Naive B cell (primary cell): ENCODE measurements at places on chromosomes 4 and X. TPM values are rescaled to one million over a fixed set of nuclear protein-coding genes. Genes with fewer than 3 reads are reported as not detected.

GRCh38 chr4:122854447-122855352 lies 28.1 kb downstream of the FGF2 start:
- DNase-seq = no peak

DNA sequence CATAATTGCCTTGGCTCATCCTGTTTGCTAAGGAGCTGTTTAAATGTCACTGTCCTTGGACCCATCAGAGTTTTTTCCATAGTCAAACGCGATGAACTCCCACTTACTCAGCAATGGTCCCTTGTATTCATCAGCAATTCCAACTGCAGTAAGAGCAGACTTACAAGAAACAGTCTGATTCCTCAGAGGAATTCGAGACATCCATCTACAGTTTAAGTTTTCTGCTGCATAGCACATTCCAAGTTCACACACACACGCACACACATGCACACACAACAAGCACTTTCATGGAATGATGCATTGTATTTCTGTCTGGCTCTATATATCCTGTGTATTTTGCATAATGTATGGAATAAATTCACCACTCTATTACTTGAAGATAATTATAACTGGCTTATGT lies 32.7 kb upstream of the TMEM150C start:
- no peak for DNase-seq

DNA sequence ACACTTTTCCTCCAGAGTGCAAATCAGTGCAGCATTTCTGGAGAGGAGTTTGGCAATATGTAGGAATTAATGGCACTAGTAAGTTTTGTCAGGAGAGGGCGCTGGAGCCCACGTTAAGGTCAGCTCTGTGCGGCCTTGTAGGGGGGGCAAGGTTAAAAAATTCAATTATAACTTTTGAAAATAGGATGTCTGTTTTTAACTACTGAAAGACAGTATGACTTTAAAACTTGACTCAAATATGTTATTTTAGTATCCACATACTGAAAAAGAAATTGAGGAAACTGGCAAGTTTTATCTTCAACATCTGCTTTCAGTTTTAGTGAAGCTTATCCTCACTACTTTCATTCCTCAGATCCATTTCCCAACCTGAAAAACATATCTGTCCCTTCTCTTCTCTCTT lies 30.9 kb upstream of the HSD17B13 start:
- no peak for DNase-seq

DNA sequence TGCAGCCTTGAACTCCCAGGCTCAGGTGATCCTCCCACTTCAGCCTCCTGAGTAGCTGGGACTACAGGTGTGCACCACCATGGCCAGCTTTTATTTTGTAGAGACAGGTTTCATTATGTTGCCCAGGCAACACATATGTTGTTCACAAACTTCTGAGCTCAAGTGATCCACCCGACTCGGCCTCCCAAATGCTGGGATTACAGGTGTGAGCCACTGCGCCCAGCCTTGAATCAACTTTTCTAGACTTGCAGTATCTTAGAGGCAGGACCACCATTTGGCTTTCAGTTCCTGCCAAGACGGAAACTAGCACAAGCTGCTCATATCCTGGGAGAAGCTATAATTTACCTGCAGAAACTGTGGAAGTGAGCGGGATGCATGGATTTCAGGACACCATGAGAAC lies 19.9 kb downstream of the NAT8L start:
- no peak for DNase-seq

DNA sequence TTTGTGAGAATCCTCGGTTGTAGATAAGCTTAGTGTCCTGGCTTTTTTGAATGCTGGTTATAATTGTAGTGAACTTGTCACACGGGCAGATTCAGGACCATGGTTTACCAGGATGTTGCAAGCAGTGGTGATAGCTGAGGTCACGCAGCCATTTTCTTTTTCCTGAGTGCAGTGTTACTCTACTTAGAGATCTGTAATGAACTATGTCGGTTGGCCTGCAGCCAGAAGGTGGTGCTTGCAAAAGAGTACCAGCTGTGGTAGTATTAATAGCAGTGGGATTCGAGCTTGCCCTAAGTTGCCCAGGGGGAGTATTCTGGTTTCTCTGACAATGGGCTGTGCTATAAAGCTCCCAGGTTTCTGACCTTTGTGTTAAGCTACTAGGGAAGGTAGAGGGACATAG lies 368.9 kb downstream of the SLITRK2 start:
- DNase-seq = no peak

Gene ANTXR2
- 55.4 TPM for polyA plus RNA-seq

GRCh38 chr4:160373911-160374310 lies 1271.0 kb downstream of the RAPGEF2 start:
- DNase-seq = no peak

DNA sequence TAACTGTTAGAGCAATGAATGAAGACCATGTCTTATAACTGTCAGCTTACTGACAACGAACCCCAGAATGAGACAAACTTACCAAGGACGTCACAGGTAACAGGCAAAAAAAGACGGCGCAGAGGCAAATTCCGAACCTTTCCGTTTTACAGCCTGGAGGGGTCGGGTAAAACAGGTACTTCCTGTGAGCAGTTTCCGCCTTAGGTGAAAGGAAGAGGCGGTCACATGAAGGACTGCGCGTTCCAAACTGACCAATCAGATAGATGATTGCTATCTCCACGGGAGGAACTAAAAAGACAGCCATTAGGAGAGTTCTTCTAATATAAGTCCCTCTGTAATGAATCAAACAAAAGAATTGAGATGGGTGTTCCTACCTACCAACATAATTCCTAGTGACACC lies at the start of gene COX7B2:
Gene COX7B2, minus strand, starts transcription at position 168 of the 400 bp plus-strand sequence. CDS start 174,053 bp downstream, outside the sequence.
- no peak for DNase-seq

- DNase-seq = no peak
These were observed 4.0 kb upstream of the PCDH7 start for GRCh38 chr4:30716158-30716557.
